ENCODE measurements at places on chromosomes 11 and 22.

DNA sequence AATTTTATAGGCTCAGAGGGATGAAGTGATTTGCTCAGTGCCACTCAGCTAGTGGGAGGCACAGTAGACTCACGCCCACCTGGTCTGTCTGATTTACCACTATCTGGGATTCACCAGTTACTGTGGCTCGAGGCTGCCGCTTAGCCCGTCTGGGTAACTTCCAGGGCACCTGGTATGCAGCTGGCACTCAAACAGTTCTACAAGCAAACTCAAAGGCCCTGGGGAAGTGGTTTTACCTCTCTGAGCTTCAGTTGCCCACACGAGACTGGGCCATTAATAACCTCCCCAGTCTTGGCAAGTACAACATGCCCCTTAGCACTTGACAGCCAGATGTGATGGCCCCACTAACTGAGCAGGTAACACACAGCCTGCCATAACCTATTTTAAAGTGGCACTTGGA, 2.6 kb downstream of the GDPD5 start:
- DNase-seq, result no peak

GRCh38 chr22:44755417-44755816, 3.0 kb downstream of the ARHGAP8 start:
- no peak for DNase-seq

- no peak for DNase-seq
These were observed 5.4 kb downstream of the SCARF2 start for GRCh38 chr22:20432244-20432686.

GRCh38 chr22:31838917-31839316, 85.1 kb downstream of the DEPDC5 start:
- DNase-seq, result no peak

DNA sequence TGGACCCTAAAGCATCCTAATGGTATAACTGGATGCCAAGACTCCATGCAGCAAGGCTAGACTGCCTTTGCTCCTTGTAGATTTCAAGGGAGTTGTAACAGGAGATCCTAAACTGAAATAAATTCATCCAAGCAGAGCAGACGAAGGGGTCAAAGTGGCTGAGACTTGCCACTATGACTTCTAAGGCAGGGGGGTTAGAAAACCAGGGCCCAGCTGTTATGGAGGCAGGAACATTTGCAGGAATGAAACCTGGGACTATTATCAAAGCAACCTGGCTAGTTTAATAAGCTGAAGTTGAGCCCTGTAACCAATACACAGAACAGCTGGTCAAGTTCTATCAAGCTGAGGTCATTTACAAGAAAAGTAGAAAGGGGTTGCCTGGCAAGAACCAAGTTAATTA, 122.2 kb upstream of the TRPC6 start:
- no peak for DNase-seq

DNA sequence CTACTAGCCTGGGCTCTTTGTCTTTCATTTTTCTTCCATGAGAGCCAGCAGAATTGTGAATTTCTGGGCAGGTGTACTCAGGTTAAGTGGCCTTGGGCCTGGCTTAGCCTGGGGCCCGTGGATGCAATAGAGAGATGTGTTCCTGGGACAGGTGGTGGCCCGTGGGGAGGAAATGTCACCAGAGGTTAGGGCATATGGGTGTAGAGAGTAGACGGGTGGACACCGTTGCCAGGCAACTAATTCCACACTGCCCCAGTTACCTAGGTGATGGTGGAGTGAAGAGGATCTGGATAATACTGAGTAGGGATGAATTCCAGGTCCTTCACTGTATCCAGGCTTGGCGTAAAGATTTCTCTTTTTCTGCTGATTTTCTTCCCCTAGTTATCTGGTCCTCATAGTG, 175.0 kb downstream of the INSC start:
- no peak for DNase-seq

DNA sequence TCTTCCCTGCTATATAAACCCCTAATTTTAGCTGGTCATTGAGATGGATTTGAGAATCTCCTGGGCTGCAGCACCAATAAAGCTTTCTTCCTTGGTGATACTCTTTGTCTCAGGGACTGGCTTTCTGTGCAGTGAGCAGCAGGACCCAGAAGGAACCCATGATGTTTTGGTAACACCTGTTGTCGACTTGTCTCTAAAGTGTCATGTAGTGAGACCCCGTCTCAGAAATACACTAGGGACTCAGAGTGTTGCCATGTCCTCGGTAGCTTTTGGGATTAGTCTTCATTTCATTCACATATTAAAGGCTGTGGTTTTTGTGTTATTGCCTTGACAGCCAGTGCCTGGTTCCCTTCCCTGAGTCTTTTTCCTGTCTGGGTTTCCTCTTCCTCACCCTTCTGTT, 1078.7 kb downstream of the TBC1D22A start:
- DNase-seq, result no peak

DNA sequence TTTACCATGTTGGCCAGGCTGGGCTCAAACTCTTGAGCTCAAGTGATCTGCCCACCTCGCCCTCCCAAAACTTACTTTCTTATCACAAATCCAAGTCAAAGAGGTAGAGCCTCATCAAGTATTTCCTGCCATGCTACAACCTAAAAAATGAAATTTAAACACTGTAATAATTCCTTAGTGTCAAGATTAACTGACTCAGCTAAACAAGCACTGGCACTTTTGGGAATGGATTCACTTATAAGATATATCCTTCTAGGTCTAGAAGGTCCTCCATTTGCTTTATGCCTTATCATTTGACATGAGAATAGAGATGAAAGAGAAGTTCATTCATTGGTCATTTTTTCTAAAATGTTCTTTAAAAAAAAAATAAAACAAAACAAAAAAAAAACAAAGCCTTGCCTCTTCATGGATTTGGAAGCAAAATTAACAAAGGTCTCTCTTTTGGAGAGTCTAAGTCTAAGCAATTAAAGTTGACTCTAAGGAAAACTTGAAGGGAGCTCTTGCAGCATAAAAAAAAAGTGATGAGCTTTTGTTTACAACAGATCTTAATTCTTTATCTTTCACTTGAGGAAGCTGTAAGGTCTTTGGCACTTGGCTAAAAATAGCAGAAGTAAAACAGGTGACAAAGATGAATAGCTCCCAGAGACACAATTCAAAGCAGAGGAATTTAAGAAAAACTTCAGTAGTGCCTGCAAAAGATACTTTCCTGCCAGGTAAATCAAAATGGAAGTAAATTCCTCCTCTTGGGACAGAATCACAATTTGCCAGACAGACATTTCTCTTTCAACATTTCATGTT, 50.3 kb downstream of the CADM1 start:
- DNase-seq, result no peak

DNA sequence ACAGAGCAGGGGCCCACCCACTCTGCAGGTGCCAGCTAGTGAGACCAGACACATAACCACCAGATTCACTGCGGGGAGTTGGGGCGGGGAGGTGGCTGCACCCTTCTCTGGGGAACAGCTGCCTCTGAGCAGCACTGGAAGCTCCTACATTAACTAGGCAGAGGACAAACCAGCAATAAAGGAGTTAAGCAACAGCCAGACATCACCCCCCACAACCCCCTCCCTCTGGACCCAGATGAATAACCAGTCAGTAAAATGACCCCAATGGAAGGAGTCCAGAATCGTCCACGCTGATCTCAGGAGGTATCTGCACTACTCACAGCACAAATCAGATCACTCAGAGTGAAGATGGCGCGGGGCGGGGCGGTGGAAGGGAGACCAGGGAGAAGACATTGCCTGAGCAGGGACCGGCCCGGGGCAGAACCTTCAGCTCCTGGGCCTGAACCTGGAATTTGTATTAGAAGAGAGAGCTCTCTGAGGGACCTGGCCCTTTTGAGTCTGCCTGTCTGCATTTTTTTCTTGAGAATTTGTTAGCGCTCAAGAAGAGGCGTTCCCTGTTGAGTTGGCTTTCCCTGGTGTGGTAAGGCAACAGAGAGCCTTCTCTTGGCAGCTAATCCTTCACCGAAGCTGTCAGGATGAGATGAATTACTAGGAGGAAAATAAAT, 125.5 kb upstream of the NCAM1 start:
- DNase-seq, result no peak

GRCh38 chr11:86673872-86674750, 1.7 kb upstream of the ME3 start:
- DNase-seq, result no peak

DNA sequence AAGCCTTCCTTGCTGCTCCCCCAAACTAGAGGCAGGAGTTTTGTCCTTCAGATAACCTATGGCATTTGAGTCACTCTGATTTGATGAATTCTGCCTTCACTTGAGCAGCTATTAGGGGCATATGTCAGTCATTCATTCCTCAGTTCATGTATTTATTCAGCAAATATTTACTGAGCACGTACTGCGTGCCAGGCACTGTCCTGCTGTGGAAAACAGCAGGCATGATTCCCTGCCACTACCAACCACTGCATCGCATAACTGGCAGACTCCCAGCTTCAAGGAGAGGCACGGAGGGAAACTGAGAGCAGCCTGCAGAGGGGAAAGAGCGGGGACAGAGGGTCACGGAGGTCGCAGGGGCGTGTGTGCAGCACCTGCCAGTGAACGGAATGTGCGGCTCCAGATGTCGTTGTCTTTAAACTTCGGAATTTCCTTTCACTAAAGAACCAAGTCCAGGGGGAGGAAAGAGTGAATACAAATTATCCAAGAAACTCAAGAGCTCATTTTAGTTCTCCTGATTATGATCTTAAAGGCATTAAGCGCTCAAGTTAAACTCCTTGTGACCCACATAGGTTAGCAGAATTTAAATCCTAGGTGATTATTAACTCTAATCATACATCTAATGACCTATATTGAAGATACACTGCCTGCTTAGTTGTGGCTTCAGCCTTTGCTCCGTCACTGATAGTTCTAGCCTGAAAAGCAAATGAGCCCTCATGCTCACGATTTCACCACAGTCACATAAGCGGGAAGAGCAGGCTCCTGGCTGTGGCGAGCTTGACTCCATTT, 12.6 kb downstream of the PPARA start:
- DNase-seq, result no peak

DNA sequence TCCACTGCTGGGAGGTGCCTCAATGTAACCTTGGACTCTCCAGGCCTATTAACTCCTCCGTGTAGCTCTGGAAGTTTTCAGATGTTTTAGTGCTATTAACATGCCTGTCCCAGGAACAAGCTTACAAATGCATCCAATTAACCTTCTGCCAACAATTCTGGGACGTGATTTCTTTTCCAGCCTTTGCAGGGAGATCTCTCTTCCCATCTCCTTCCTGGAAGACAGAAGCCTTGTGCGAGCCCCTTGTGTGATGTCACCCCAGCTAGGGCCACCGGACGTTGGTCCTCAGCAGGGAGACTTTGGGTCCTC, 47.7 kb upstream of the SYT7 start:
- DNase-seq, result no peak

DNA sequence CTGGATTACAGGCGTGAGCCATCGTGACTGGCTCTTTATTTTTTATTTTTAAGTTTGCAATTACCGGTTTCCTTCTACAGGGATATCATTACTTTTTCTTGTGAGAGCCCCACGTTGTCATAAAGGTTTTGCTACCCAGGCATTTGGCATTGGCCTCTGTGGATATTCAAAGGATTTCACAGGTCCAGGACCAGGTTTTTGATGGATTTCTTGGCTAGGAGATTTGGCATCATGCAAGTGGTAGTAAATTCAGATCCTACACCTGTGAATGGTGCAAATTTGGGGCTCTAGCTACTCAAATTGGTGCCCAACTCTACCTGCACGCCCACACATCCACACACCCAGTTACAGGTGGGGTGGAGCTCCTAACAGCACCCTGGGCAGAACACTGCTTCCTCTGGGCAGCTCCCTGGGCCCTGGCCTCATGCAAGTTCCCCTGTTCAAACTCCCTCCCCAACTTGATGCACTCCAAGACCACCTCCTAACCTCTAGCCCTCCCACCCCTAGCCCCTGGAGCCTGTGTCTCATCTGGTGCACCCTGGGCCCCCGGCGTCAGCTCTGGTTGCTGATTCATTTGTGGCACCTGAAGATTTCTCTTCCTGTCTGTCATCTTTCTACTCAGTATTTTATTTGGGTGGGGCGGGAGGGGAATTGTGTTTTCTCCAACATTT, 9.3 kb upstream of the MRGPRD start:
- no peak for DNase-seq

DNA sequence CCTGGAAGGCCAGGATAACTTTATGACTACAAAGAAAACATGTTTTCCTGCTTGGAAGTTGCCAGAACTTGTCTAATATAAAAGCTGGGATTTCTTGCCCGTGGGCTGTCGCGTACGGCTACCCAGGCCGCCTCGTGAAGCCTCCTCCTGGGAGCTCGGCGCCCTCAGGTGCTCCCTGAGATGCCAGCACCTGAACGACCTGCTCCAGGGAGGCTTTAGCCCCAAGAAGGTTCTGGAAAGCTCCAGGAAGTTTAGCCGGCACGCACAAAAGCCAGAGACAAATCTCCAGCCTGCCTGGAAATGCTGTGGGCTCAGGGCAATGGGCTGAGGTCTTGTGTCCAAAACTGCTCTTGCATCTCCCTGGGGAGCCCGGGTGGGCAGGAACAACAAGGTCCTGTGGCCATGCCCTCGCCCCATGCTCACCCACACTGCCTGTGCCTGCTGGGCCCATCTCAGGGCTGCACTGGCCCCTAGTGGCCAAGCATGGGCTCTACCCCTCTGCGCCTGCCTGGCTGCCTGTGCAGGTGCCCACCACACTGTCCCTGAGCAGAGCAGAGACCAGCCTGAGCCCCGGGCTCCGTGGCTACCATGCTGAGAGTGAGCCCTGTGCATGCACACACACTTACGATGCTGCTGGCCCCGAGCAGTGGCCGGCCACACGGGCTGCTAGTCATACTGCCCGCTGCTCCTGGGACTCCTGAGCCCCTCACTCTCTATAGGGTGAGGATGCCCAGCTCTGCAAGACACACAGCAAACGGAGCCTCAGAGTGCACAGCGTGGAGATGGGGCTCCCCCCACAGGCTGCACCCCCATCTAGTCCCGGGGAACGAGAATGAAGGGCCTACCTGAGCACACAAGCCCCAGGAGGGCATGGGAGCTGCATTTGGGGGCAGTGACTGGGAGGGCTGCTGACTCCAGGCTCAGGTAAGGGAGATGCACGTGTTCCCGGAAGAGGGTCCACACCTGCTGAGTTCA, 4.9 kb upstream of the CELSR1 start:
- peak; percentile 70 for DNase-seq

DNA sequence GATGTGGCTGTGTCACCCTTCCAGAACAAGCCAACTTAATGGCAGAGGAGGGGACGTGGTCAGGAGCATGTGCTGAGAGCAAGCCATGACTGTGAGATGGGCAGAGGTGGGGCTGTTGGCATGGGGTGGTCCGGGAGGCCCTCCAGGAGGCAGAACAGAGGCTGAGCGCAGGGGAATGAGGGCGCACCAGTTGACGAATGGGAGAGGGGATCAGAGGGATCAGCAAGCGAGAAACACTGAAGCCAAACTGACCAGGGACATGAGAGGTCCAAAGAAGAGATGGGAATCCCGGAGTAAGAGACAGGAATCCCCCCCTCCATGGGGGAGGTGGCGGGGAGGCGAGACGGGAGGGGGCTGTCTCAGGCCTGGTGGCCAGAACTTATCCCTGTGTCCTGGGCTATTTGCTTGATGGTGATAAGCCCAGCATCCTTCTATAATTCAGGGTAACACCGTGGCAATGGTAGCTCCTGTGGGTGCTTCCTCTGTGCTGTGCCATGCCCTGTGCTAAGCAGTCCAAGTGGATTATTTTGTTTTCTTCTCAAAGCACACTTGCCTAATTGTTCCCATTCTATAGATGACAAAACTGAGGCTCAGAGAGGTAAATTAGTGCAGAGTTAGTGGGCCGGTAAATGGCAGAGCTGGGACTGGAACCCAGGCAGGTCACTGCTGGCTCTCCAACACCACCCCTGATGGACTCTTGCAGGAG, 83.4 kb upstream of the SHISAL1 start:
- DNase-seq, result no peak
